Fibroblast of skin of left biceps (primary cell): ENCODE measurements at places on chromosomes 12 and 14.

- no peak for DNase-seq
These were observed 70.5 kb downstream of the LIN52 start for GRCh38 chr14:74155287-74155686.

DNA sequence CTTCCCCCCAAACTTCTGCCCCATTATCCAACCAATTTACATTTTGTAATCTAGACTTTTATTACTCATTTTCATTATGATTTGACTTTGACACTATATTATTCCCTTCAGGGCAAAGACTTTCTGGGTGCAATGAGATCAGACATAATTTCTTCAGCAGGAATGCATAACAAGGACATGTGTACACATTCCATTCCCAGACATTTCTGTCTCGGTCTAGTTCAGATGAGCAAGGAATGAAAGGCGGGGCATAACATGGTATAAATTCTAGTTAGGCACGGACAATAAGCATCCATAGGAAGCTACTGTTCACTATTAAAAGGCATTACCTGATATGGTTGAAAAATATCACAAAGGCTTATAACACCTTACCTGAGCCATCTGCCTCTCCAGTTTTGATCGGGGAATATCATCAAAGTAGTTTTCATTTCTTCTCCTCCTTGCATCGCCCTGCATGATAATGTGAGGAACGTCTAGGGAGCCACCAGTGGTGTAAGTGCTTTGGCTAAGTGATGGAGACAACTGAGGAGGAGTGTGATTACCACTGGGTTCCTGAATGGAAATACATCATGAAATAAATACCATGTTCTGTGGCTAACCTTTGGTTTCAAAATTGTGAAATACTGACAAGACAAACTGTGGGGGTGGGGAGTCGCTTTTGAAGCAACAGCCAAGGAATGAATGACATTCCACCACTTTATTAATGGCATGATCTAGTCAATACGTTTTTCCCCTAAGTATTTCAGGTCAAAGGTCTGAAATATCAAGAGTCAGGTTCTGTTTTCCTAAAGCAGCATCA lies 183.9 kb downstream of the APAF1 start:
- no peak for DNase-seq

DNA sequence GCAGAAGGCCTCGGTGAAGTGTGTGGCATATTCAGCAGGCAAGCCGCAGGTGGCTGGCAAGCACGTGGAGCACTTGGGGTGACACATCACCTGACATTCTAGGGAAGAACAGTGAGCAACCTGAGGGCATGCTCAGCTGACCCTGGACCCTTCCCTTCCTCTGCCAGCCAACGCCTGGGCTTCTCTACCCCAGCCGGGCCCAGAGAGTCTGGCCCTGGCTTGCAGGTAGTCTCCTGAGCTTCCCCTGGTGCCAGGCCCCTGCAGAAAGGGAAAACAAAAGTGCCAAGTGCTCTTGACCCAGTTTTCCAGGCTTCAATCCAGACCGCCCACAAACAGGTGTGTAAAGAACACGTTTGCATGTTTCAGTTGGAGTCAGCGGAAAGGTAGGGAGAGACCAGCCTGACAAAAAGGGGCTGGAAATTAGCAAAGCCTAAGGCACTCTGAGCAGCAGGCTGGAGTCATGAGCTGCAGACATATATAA lies 45.7 kb downstream of the PRKAB1 start:
- no peak for DNase-seq

GRCh38 chr12:80895240-80895639 lies 42.5 kb downstream of the LIN7A start:
- no peak for DNase-seq

DNA sequence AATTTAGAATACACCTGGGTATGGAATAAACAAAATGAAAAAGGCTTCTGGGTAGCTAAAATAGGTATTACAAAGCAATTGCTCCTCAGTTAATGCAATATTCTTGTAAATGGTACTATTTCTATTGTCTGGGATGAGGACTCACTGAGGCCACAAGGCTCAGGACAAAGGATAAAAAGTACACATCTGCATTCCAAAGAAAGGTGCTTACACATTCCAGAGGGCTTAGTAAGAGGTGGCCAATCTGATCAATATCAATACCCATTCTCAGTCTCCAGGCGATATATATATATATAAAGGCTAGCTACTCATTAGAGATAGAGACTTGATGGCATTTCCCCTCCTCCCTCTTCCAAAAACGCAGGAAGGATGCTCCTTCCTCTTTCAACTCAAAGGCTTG lies 43.8 kb downstream of the ATXN7L3B start:
- no peak for DNase-seq

GRCh38 chr14:96363751-96364336 lies 518 bp downstream of the GSKIP start:
- DNase-seq = no peak

DNA sequence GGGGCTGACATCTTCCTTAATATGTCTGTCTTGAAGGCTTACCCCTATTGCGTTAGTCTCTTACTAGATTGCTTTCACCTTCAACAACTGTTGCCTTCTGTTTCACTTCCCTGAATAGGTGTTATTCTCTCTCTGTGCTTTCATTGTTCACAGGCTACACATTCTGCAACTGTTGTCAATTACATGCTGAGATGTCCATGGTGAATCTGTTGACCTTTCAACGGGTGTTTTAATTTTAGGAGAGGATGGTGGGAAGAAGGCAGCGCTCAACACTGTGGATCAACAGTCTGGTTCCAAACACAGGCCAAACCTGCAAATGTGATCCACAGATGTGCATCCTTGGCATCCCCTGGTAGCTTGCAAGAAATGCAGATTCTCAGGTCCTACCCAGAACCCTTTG lies 101.9 kb downstream of the DACT1 start:
- DNase-seq = no peak

DNA sequence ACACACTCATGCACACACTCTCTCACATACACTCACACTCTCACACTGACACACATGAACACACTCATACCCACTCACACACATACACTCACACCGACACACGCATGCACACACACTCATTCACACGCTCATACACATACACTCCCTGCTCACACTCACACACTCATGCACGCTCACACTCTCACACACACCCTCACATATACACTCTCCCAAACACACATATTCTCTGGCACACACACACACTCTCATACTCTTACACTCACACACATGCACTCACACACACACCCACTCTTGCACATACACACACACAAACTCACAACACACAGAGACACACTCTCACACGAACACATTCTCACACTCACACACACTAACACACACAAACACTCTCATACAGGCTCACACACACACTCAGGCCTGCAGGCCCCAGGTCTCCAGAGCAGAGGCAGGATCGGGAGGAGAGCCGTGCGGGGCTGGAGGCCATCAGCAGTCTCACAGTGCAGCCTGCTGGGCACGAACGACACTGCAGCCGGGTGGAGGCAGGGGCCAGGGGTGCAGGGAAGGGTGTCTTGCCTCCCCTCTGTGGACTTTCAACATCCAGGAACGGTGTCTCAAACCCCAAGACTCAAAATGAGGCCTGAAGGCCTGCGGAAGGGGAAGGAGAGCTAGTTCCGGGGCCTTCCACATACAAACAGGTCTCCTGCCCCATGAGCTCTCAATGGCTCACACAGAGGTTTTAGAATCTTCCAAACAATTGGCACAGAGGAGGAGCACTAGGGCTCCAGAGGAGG lies 148.7 kb downstream of the ANO2 start:
- DNase-seq = no peak

GRCh38 chr12:100114574-100114973 lies 28.1 kb downstream of the BLTP3B start:
- peak; percentile 68 for DNase-seq

GRCh38 chr14:33899723-33900341 lies 51.0 kb downstream of the EGLN3 start:
- DNase-seq = no peak

GRCh38 chr14:59331217-59331616 lies 134.0 kb downstream of the GPR135 start:
- DNase-seq = no peak

DNA sequence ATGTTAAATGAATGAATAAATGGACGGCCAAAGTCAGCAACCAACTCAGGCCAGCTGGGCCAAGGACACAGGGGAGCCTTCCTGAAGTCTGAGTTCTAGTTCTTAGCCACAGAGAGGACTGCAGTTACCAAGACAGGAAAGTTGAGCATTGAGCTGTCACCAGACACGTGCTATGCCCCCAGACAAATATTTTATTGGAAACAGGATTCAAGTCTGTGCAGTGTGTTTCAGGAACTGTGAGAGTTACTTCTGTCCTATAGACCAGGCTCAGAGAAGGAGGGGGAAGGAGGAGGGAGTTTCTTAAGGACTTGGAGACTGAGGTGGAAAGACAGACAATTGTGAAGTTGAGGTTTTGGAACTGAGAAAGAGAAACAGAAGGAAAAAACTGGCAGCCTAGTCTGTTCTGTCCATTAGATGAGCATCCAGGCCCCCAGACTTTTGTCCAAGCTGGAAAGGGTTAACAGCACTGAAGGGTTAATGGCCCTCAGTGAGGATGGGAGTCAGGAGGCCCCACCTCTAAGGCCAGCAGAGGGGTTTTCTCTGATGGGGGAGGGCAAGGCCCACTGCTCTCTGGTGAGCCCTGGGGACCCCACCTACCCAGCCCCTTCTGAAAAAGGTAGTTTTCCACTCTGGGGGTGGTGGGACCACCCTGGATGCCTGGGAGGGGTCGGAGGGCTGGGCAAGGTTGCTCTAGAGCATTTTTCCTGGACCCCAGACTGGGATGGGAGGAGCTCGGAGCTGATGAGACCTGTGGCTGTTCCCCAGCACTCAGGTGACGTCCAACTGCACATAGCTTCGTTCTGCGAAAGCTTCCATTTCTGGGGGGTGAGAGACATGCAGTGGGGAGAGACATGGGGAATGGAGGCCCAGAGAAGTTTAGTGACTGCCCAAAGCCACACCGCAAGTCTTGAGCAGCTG lies 6.9 kb upstream of the CMKLR1 start:
- DNase-seq = no peak

DNA sequence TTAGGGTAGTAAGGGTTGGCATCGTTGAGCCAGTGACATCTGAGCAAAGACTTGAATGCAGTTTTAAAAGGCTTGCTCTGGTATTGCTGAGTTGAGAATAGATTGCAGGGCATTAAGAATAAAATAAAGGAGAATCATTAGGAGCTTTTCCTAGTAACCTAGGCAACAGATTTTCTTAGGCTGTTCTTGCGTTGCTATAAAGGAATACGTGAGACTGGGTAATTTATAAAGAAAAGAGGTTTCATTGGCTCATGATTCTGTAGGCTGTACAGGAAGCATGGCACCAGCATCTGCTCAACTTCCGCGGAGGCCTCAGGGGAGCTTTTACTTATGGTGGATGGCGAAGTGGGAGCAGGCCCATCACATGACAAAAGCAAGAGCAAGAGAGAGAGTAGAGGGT lies 97.4 kb downstream of the RAD51B start:
- DNase-seq = no peak

DNA sequence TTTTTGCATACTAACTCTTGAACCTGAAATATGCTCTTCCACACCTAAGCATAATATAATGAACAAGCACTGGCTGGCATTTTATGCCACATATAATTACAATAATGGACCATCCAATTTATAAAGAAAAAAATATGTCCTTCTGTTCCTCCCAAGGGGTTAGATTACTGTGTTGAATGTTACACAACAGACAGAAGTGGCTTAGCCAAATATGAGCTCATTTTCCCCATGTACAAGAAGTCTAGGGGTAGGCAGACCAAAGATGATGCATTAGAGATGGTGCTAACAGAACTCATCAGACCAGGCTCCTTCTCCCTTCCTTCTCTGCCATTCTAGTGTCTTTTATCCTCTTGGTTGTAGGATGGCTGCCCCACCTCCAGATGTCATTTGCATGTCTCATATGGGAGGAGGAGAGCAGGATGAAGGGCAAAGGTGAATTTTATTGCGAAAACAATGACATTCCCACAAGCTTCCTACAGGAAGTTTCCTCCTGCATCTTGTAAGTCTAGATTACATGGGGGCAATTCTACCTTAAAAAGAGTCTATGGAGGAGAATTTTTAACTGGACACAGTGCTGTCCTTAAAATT lies 43.9 kb upstream of the SLC2A13 start:
- DNase-seq = no peak

GRCh38 chr14:24925771-24926374 lies 124.1 kb downstream of the STXBP6 start:
- no peak for DNase-seq

- DNase-seq = no peak
These were observed 7.1 kb downstream of the ETFRF1 start for GRCh38 chr12:25202137-25202536.

DNA sequence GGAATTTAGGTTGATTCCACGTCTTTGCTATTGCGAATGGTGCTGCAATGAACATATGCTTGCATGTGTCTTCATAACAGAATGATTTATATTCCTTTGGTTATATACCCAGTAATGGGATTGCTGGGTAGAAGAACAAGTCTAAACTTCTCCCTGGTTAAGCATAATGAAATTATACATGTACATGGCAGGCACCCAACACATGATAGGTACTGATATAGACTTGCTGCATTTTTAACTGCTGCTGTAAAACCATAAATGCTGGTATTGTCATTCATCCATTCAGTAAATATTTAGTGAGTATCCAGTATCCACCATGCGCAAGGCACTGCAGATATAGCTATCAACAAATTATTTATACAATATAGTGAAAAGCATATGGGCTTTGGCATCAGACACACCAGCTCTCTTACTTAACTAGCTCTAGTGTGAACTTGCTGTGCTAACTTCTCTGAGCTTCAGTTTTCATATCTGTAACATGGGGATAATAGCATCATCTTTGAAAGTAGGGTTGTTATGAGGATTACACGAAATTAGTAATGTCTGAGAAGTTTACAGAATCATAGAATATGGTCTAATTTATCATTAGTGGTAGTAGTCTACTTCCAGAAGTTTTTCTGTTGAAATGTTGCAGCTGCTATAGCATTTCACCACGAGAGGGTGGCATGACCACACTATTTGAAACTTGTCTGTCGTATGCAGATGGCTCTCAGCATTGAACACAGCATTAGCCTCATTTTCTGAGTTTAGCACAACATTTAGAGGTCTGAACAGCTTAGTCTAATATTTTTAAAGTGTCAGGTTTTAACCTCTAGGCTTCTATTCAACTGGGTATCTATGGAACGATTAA lies 32.0 kb upstream of the SEL1L start:
- no peak for DNase-seq

GRCh38 chr14:34650786-34651584 lies 21.0 kb upstream of the SNX6 start:
- peak; percentile 100 for DNase-seq

DNA sequence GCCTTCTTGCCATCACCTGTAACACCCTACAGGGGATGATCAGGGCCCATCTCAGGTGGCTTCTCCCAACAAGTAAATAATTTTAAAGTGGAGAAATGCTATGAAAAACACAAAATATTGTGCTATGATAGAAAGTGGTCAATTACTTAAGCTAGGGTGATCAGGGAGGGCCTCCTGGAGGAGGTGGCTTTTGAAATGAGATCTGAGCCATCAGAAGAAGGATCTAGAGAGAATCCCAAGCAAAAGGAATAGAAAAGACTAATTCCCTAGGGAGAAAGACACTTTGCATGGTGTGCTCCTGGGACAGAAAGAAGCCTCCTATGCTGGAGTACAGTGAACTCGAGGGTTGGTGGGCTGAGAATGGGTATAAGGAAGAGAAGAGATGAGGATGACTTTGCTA lies 7.5 kb upstream of the C14orf132 start:
- no peak for DNase-seq
